ENCODE measurements at places on chromosomes 6 and 20.

DNA sequence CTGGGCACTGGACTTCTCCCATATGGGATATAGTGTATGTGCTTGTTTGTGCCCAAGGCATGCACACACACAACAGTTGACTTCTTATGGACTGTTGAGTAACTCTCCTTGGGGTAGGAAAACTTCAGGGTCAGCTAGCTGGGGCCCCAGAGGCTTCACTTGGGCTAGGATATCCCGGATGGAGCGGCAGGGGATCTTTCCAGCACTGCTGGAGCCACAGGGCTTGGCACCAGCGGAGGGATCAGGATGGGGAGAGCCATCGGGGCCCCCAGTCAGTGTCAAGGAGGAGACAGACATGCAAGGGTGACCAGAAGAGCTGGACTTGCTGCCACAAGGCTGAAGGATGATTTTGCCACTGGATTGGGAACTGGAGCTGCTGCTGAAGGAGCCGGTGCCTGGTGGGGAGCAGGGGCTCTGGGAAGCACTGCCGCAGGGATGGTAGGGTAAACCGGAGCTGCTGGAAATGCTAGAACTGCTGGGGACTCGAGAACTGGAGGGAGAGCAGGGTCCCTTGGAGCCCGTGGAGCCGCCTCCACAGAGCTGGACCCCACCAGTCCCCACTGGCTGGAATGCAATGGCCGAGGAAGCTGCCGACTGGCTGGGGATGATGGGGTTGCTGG lies 1.5 kb downstream of the PSORS1C1 start:
- no peak for DNase-seq

GRCh38 chr6:101845172-101845571 lies 451.7 kb downstream of the GRIK2 start:
- DNase-seq, result no peak

DNA sequence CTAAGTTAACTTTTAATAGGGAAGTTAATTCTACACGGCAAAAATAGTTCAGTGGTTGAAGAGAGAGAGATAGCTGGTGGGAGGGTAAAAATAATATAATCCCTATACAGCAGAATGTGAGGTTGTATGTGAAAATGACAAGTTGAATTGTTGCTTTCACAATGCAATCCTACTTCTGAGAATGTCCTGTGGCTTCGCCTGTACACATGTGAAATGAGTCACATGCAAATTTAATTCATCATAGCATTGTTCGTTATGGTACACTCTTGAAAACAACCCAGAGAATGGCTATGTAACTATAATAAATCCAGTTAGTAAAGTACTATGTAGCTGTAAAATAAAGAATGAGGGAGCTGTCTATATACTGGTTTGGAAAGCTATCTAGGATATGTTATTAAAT lies 46.0 kb upstream of the HINT3 start:
- DNase-seq, result no peak

GRCh38 chr6:130783416-130784107 lies 43.6 kb upstream of the SMLR1 start:
- DNase-seq, result no peak

DNA sequence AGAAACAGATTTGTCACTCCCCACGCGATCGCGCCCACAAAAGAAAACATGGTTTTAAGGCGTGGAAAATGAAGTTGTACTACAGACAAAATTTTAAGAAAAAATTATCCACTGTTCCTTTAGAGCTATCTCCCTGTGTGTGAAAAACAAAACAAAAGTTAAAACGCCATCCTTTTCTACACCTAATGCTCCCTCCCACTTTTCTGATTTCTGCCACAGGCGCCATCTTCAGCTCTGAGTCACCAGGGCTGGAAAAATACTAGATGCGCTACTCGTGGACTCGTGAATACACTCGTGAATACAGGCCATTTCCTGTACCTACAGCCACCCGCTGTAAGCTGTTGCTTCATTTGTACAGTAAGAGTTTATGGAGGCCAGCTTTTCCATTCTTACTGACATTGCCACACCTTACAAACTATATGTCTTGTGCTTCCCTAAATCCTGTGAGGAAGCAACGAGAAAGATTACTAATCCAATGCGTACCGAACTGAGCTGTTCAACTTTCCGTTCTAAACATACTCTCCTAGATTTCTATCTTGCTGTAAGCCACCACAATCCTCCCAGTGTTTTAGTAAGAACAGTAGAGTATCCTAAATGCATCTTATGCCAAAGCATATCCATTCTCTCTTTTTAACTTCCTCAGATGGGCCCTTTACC lies 773 bp upstream of the AHI1 start:
- DNase-seq, result peak; percentile 59

DNA sequence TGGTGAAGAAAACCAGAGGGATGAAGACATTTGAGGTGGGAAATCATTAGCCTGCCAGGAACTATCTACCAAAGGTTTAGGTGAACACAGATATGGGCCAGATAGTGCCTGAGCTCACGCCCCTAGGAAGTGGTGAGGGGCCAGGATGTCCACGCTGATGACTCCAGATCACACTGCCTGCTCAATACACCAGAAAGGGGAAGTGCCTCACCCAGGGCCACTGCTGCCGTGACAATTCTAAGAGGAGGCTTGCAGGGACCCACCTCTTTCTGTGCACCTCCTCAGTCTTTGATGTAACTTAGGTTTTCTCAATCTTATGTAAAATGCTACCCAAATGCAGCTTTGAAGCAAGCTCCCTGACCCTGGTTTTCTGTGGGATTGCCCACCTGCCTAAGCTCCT lies 5.4 kb upstream of the RAB44 start:
- DNase-seq, result no peak

DNA sequence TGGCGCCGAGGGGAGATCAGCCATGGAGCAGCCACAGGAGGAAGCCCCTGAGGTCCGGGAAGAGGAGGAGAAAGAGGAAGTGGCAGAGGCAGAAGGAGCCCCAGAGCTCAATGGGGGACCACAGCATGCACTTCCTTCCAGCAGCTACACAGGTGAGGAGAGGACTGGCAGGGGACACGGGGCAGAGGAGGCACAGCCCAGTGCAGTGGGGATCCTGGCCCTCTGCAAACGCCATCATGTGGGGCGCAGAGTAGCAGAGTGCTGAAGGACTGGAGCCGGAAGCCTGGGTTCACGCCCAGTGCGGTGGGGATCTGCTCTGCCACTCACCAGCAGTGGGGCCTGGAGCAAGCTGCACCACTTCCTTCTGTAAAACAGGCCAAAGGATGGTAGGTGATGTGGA lies 41.1 kb upstream of the FANCE start:
- no peak for DNase-seq

GRCh38 chr6:41335943-41336342 lies 535 bp downstream of the NCR2 start:
- DNase-seq, result no peak

DNA sequence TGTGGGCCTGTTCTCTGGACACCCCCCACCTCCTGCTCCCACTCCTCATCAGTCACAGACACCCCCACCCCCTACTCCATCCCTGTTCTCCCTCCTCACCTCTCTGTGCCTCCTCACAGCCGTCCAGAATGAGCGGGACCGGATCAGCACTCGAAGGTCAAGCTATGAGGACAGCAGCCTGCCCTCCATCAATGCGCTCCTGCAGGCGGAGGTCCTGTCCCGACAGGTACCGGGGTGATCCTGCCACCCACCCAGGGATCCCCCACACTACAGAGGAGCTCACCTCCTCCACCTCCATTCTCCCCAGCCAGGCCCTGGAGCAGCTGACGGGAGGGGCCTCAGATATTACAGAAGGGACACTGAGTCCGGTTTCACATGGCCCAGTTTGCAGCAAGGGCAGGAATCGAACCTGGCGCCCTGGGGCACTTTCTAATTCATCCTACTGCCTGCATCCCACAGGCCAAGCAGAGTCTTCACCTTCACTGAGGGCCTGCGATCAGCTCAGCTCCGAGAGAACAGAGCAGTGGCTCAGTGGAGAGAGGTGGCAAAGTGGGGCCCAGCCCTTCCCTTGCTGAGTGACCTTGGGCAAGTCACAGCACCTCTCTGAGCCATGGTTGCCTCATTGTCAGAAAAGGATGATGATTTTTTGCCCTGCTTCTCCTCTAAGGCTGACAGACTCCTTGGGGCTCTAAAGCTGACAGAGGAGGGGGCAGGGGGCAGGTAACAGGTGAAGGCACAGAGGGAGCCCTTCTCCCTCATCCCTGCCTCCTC lies 58.3 kb downstream of the HNF4A start:
- DNase-seq, result no peak

GRCh38 chr20:55533632-55534031 lies 471.7 kb downstream of the CBLN4 start:
- no peak for DNase-seq

GRCh38 chr6:52579006-52579660 lies 2.3 kb upstream of the TRAM2 start:
- DNase-seq, result no peak

GRCh38 chr6:108983151-108983550 lies 111.5 kb downstream of the SESN1 start:
- DNase-seq, result no peak

GRCh38 chr6:95091823-95092436 lies 485.4 kb upstream of the MANEA start:
- DNase-seq, result no peak

DNA sequence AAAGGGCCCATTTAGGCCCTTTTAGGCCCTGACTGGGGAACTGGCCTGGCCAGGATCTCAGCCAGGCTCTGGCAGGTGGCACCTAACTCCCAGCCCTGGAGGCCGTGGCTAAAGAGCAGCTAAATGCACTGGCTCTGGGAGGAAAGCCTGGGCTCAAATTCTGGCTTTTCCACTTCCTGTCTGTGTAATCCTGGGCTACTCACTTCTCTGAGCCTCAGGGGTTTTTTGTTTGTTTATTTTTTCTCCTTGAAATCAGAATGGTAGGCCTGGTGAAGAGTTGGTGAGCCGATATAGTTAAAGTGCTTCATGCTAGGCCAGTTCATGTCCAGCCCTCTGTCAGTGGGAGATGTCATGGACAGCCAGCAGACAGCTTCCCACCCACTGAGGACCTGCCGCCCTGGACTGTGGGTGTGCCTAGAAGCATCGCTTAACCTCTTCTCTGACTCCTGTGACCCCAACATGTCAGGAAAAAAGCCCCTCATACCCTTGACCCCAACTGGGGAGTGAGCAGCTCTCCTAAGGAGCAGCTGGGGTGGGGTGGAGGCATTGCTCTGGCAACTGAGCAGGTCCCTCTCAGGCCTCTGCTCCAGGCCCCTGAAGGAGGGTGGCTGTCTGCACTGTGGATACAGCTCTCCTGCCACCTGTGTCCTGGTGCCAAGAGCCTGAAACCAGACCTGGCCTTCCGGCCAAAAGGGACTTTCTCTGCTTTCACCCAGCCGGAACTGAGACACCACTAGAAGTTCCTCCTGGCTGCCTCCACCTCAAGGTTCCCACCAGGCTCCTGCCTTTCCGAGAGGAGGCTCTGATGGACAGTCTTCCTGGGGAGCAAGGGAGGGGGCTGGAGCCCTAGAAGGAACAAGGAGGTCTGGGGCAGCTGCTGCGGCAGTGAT lies 57.2 kb upstream of the MYL9 start:
- no peak for DNase-seq

GRCh38 chr6:100574836-100575235 lies 110.1 kb upstream of the SIM1 start:
- DNase-seq, result no peak

DNA sequence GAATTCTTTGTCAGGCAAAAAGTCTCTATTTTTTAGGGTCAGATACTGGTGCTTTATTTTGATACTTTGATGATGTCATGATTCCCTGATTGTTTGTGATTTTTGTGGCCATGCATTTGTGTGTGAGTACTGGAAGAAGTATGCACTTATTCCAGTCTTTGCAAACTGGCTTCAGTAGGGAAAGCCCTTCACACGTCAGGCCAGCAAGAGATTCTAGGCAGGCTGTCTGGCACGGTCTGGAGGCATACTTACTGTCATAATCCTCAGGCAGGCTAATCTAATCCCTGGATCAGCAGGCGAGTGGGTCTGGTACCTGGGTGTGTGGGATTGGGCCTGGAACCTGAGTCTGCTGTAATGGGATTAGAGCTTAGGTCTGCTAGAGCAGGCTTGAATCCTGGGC lies 391.8 kb upstream of the MMS22L start:
- DNase-seq, result no peak

DNA sequence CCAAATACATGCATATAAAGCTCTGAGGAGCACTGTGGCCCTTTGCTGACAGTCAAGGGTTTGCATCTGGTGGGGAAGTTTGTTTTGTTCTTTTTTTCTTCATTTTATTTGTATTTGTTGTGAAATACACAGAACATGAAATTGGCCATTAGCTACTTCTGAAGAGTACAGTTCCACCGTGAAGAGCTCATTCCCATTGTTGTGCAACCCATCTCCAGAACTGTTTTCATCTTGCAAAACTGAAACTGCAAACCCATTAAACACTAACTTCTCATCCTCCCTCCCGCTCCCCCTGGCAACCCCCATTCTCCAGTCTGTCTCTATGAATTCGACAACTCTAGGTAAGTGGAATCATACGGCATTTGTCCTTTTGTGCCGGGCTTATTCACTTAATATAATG lies 231.3 kb downstream of the TFAP2C start:
- DNase-seq, result no peak

DNA sequence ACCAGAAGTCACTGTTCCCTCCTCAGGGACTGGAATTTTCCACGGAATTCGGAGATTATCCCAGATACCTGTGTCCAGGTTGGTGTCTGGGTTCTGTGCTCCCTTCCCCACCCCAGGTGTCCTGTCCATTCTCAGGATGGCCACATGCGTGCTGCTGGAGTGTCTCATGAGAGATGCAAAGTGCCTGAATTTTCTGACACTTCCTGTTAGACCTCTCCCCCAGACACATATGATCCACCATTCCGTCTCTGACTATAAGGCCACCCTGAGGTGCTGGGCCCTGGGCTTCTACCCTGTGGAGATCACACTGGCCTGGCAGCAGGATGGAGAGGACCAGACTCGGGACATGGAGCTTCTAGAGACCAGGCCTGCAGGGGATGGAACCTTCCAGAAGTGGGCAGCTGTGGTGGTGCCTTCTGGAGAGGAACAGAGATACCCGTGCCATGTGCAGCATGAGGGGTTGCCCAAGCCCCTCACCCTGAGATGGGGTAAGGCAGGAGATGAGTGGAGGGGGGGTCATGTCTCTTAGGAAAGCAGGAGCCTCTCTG lies 14.4 kb upstream of the HLA-A start:
- no peak for DNase-seq
